Activated CD8-positive, alpha-beta memory T cell treated with anti-CD3 and anti-CD28 coated beads, Interleukin-2, amount 50 U/mL, for 4 hours (primary cell): ENCODE measurements at places on chromosomes 11 and 22.

DNA sequence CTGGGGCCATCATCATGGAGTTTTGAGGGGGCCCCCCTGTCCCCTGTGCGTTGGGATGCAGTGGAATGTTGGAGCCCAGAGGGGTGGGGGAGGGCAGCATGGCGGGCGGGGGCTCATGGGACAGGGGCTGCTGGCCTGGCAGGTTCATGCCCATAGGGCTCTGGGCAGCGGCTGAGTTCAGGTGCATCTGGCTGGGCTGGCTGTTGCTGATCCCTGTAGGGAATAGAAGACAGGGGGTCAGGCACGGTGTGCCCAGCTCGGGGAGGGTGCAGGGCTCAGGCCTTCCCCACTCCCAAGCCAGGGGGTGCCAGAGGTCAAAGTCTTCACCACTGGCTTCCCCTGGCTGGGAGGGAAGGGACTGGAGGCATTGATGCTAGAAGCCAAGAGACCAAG, 15.6 kb downstream of the CXCR5 start:
- no peak for DNase-seq

DNA sequence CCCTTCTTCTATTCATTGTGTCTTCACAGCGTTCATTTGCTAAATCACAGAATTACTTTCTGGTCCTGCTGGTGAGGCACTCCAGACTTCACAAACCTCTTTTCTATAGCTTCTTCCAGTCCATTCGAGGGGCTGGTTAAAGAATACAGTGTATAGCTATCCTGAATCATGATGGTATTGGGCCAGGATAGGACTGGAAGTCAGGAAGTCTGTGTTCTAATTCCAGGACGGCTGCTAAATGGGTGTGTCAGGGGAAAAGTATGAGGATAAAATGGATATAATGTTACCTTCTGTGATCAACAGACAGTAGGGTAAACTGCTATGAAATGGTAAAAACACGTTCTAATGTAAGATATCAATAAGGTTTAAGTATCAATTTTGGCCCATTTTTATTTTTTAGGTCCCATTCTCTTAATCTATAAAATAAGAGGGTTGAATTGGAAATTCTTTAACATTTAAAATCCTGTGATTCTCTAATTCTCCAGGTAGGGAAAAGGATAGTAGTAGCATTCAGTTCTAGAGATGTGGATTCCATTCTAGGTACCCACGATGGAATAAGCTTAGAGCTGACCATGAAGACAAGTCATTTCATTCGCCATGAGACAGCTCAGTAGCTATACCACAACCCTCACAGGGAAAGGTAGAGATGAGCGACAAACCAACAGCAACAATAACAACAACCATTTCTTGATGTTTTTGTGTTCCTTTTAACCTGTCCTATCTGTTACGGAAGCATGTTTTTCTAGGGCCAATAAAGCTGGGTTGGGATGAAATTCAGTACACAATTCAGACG, 96.1 kb downstream of the SLC1A2 start:
- DNase-seq: no peak

GRCh38 chr11:41189701-41190436, 269.6 kb downstream of the LRRC4C start:
- DNase-seq: no peak

GRCh38 chr11:8593935-8594909, at the start of gene STK33:
STK33 (minus strand) TSS chr11:8594228; CDS start chr11:8474905, 119,323 bp downstream.
- DNase-seq: peak; percentile 16

DNA sequence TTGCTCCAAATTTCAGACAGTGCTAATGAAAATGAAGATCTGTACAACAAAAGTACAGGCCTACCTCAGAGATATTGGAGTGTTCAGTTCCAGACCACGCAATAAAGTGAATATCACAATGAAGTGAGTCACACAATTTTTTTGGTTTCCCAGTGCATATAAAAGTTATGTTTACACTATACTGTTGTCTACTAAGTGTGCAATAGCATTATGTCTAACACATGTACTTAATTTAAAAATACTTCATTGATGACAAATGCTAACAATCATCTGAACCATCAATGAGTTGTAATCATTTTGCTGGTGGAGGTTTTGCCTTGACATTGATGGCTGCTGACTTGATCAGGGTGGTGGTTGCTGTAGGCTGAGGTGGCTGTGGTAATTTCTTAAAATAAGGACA, 60.6 kb upstream of the E2F8 start:
- no peak for DNase-seq

GRCh38 chr22:19579115-19579811, 55.1 kb upstream of the CLDN5 start:
- no peak for DNase-seq

GRCh38 chr11:2561696-2562581, 117.1 kb downstream of the KCNQ1 start:
- peak; percentile 16 for DNase-seq

- DNase-seq: no peak
These were observed 32.2 kb upstream of the MYO18B start for GRCh38 chr22:25709758-25710157.

GRCh38 chr22:27080863-27081262, 423.5 kb downstream of the MIAT start:
- no peak for DNase-seq

DNA sequence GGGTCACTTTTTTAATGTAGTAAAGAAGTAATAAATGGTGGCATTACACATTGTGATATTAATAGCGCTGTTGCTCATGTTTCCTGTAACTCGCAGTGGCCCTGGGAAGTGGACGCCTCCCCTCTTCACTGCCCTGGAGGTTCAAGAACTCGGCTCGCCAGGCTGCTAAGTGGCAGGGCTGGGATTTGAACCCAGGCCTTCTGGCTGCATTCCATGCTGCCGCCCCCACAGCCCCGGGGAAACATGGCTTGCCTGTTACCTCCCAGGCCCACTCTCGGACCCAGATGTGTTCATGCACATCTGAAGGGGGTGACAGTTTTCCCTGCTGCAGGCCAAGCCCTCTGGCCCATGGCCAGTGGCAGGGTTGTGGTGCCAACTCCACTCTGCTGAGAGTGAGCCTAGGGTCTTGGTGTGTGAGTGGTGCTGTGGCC, 25.0 kb upstream of the MGAT3 start:
- no peak for DNase-seq
